ENCODE measurements at places on chromosomes 2 and 18. TPM values are rescaled to one million over a fixed set of nuclear protein-coding genes. Genes with fewer than 3 reads are reported as not detected.

DNA sequence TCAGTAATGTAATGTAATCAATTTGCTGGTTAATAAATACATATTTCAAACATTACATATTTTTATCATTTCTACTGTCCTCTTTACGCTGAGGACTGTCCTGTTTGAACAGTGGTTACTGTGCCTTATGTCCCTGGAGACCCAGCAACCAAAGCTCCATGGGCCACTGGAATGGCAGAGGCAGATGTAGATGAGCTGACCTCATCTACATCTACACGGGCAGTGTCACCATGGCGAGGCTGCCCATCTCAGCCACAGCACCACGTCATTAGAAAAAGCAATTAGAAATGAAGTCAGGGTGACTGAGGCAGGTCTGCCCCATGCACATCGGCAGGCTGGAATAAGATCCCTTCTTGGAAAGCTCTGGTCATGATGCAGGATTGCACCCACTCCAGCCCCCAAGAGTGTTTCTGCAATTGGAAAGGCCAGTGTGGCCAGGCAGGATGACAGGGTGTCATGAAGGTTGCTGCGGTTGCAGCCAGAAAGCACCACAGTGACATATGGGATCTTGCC, 237.5 kb downstream of the NDUFA10 start:
- DNase-seq: no peak

- DNase-seq: no peak
Measured at GRCh38 chr2:168198476-168199207, 48.8 kb downstream of the STK39 start.

DNA sequence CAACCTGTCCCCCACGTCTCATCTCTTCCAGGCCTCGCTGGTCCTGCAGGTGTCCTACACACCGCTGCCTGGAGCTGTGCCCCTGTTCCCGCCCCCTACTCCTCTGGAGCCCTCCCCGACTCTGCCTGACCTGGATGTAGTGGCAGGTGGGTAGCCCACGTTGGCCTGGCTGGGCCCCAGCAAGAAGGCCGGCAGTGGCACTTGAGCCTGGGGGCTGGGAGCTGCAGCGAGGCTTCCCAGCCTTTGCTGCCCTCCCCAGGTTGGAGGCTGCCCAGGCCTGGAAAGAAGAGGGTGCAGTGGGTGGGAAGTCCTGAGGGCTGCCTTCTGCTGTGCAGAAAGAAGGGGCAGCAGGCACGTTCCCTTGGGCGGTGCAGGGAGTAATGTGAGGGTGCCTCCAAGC, 58.4 kb downstream of the DYSF start:
- DNase-seq: no peak

DNA sequence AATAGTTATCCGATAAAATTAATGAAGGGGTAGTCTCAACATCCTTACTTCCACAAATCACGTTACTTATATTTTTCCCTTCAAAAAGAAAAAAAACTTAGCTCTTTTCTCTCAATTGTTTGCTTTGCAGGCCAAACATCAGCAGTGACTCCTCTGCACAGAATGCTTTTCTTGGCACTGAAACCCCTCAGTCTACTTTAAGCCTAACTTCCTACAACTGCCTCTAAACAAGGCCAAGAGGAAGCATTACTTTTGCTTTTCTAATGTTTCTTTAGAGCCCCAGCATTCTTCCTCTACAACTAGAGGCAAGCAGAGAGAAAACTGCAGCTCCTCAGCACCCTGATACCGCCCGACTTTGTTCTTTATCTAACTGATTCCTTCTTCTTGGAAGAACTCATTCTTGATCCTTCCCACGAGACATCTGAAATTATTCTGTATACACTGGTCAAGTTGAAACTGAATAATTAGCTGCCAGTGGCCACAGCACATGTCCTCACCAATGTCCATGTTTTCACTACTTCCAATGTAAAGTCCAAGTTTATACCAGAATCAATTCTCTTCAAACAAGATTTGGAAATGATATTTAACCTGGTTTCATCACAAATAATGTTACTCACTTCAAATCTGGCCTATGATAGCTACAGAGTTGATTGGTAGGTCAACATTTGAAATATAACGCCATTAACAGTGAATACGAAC, 55.3 kb downstream of the DTNB start:
- DNase-seq: peak; percentile 83

GRCh38 chr2:204967199-204967960, 422.1 kb downstream of the PARD3B start:
- DNase-seq: no peak

GRCh38 chr2:201955231-201955630, 78.4 kb upstream of the FZD7 start:
- DNase-seq: no peak

- DNase-seq: no peak
Measured at GRCh38 chr18:64183665-64184064, 34.8 kb upstream of the LINC00305 start.

GRCh38 chr18:79581406-79581805, 98.2 kb upstream of the CTDP1 start:
- no peak for DNase-seq

- DNase-seq: no peak
Measured at GRCh38 chr2:214311031-214311533, 99.8 kb upstream of the VWC2L start.

- no peak for DNase-seq
Measured at GRCh38 chr18:80253236-80253635, 5.9 kb upstream of the PARD6G start.

- DNase-seq: no peak
Measured at GRCh38 chr2:138881126-138881525, 100.9 kb upstream of the NXPH2 start.

- DNase-seq: peak; percentile 51
Measured at GRCh38 chr2:61707984-61708852, 145.6 kb downstream of the FAM161A start.

GRCh38 chr2:6412533-6413091, 453.1 kb downstream of the CMPK2 start:
- DNase-seq: no peak

GRCh38 chr2:55106148-55106547, 55.9 kb upstream of the RTN4 start:
- no peak for DNase-seq

DNA sequence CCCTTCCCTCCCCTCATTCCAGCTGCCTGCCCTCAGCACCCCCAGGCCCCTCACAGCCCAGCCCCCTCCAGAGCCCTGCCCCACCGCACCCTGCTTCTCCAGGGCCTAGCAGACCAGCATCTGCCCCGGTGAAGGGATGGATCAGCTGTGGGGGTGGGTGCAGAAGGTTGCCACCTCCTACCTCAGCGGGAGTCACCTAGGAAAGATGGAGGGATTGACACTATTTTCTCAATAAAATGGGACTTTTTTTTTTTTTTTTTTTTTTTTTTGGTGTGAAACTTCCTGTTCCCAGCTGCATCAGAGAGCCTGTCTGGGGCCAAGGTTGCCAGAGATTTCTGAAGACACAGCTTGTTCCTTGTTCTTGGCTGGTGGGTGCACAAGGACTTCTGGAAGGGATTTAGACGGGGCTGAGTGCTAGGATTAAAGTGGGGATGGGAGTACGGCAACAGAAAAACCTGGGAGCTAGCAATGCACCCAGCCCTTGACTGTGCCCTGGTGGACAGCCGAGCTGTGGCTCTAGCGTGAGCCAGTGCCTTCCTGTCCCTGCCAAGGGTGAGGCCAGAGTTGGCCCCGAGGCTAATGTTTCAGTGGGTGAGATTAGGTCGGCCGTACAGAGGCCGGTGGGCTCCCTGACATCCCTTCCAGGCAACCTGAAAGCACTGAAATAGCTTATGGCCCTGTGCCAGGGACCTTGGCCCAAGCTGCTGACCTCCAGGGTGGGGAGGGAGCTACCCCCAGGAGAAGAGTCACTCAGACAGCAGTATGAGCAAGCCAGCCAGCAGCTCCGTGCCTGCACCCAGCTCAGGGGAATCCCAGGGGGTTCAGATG, 4.6 kb downstream of the B3GNT7 start:
- peak; percentile 52 for DNase-seq

- peak; percentile 17 for DNase-seq
Measured at GRCh38 chr2:105344704-105345345, 7.5 kb downstream of the C2orf49 start.

GRCh38 chr2:37630776-37631175, 40.7 kb downstream of the CDC42EP3 start:
- no peak for DNase-seq

DNA sequence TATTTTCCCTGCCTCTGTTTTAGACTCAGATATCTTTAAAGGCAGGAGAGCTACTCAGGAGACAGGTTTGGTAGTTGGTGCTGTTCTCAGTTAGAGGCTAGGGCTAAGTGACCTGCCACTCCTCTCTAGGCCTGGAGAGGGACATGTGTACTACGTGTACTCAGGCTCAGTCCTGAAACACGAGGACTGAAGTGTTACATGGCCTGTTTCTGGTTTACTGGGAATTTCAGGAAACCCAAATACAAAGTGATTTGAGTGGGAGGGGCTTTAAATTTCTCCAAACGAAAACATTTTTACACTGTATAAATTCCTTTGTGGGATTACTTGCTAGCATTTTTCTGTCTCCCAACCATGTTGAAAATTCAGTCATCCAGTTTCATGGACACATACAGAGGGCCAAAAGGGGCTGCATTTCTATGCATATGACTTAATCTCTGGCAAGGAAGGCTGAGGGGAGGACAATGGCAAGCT, 343.3 kb downstream of the CYP26B1 start:
- no peak for DNase-seq

GRCh38 chr2:134189009-134189720, 64.7 kb upstream of the MGAT5 start:
- DNase-seq: peak; percentile 46

GRCh38 chr2:216742411-216742810, 47.1 kb upstream of the IGFBP5 start:
- no peak for DNase-seq

GRCh38 chr2:60891180-60891579, 9.8 kb downstream of the REL start:
- DNase-seq: no peak

- no peak for DNase-seq
Measured at GRCh38 chr2:233000886-233001750, 11.9 kb downstream of the NGEF start.

DNA sequence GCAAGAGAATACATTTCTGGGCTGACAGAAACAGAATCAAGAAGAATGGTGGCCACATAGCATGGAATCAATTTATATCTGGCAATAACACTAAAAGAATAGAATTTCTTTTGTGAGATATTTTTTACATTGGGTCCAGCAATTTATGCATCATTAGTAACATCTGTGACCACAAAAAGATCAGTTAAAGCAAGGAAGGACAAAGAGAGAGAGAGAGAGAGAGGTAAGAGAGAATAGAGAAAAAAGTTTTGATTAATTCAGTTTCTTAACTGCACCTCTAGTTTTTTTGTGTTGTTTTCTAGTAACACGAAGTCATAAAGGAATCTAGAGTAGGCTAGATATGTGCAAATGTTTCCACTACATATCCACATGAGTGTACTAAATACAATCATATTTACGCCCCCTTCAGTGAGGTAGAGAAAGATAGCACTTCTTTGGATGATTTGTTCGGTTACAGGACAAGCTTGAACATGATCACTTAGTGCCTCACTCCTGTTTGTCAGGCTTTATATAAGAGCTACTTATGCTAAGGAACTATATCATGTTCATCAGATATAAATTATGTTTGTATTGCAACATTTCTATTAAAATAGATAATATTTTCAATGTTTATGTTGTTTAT, 247.4 kb upstream of the COL3A1 start:
- no peak for DNase-seq

DNA sequence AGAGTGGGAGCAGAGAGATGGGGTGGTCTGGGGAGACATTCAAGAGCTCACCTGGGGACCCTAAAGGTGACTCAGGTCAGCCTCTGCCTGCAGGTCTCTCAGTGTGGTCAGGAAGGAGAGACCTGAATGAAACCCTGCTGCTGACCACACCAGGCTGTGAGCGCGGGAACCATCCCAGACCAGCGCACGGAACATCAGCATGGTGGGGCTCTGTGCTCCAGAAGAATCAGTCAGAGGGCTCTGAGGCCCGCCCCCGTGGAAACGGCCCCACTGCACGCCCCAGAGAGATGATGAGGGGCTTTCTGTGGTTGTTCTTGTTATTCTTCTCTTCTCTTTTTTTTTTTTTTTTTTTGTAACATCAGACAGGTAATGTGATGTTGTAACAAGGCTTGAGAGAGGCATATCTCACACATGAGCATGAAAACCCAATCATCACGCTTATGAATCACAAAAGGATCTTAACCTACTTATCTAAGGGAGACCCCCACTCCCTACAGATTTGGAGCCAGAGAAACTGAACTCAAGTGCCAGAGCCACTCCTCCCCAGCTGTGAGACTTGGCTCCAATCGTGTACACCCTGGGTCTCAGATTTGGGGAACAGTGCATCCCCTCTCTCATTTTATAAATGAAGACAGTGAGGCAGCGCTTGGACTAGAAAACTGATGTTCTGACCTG, 302.2 kb downstream of the EIPR1 start:
- no peak for DNase-seq

DNA sequence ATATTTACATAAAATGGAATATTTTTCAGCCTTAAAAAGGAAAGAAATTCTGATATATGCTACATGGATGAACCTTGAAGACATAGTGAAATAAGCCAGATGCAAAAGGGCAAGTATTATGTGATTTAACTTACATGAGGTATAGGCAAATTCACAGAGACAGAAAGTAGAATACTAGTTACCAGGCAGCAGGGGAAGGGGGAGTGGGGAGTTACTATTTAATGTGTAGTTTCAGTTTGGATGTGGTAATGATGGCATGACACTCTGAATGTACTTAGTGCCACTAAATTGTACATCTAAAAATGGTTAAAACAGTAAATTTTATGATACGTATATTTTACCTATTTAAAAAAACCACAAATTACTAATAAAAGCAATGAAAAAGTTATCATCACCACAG, 12.1 kb downstream of the METTL4 start:
- no peak for DNase-seq

- no peak for DNase-seq
Measured at GRCh38 chr2:86706220-86706619, 13.9 kb upstream of the RMND5A start.

Gene LYPD1
- 153 TPM for total RNA-seq

Gene GYPC
- 33.4 TPM for total RNA-seq

Gene CABYR
- 1.4 TPM for total RNA-seq

Gene HOXD13
- total RNA-seq: 20.7 TPM

Gene IL36G
- 0.80 TPM for total RNA-seq

Gene TFPI
- 43.8 TPM for total RNA-seq

Gene PDE11A
- 0.29 TPM for total RNA-seq

Gene COL5A2
- 34.9 TPM for total RNA-seq

Gene IL36B
- total RNA-seq: not detected

Gene CPO
- not detected for total RNA-seq

Data from Daoy (cell line).